ENCODE measurements at places on chromosomes 13 and 19. TPM values are rescaled to one million over a fixed set of nuclear protein-coding genes. Genes with fewer than 3 reads are reported as not detected.

- DNase-seq = no peak
These were observed at the start of gene PNMA8A for GRCh38 chr19:46471116-46471733. TSS of gene PNMA8A (minus strand) at chr19:46471563. CDS start at chr19:46471035, 528 bp downstream.

GRCh38 chr13:105597573-105597972 is 937.9 kb downstream of the EFNB2 start:
- DNase-seq = no peak

The LRRC63 gene
- total RNA-seq = 0.47 TPM

DNA sequence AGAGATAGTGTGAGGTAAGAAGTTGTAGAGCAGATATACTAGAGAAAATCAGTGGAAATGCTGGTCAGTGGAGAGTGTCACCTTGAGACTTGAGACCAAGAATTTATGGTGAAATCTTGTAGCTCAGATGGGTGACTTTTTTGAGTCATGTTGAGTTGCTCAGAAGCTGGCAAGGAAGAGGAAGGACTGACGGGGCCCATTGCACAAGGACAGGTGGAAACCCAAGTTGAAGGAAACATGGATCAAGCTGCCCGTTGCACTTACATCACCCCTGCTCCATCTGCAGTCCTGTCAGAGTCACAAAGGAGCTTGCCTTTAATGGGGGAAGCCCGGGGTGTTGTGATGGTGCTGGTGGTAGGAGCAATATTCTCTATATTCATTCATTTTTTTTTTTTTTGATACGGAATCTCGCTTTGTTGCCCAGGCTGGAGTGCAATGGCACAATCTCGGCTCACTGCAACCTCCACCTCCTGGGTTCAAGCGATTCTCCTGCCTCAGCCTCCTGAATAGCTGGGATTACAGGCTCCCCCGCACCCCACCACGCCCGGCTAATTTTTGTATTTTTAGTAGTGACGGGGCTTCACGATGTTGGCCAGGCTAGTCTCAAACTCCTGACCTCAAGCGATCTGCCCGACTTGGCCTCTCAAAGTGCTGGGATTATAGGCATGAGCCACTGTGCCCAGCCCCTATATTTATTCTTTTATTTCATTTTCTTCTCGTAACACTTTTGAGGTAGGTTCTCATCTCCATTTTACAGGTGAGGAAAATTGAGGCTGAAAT is 27.4 kb downstream of the UBAC2 start:
- DNase-seq = peak; percentile 39

The WASF3 gene
- total RNA-seq = 0.09 TPM

DNA sequence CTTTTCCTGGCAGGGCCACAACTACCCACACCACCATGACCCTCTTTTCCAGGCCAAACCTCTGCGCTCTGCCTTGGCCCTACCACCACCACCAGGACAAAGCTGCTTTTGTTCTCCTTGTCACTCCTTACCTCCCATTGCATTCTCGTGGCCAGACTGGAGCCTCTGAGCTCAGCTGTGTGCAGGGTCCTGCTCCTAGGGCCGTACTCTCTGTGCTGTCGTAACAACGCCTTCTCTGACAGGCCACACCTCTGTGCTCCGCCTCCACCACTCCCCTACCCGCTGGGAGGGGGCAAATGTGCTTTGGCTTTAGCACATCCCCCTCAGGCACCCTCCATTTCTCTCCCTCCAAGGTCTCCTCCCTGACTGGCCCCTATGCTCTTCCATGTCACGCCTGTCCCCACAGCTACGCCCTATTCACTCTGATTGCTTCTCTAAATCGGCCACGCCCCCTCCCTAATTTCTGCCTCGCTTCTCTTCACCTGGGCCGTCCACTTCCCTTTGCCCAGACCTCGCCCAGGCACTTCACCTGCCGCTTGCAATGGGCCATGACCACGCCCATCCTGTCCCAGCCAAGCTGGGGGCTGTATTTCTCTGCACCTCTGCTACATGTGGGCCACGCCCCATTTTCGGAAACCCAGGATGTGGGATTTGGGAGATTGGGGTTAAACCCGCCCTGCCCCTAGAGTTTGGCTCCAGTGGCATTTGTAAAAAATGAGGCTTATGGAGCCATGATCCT is 472.3 kb downstream of the KLF12 start:
- no peak for DNase-seq

DNA sequence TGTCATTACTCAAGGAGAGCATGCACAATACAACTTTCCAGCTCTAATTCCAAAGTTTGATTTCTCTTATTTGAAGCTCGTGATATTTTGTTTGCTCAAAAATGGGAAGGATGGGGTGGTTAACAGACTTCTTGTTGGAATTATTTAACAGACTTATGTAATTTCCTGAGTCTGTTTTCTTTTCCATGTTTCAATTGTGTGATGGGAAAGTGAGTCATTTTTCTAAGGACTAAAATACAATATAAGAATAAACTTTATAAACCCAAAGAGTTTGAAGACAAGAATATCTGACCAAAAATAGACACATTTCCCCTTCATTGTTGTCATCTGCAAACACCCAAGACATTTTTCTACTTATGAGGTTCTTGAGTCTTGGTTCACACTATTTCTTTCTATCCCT is 211.8 kb upstream of the SLITRK5 start:
- DNase-seq = no peak

The TBXA2R gene
- total RNA-seq = 3.0 TPM
